T-helper 2 cell treated with Interferon-gamma antibody and Interleukin-4, amounts not matched to agents 5 μg/mL and 100 μg/mL, for 36 hours (primary cell): ENCODE measurements at places on chromosomes 7 and 10.

- no peak overlapping the region for H3K4me3 ChIP-seq
- peaks cover 56% of the 10 kb centered on the region for H3K4me1 ChIP-seq
- no peak overlapping the region for H3K27ac ChIP-seq
- no peaks in the 10 kb centered on the region for H3K27me3 ChIP-seq
These were observed 179.7 kb downstream of the FAM107B start for GRCh38 chr10:14594878-14595525.

DNA sequence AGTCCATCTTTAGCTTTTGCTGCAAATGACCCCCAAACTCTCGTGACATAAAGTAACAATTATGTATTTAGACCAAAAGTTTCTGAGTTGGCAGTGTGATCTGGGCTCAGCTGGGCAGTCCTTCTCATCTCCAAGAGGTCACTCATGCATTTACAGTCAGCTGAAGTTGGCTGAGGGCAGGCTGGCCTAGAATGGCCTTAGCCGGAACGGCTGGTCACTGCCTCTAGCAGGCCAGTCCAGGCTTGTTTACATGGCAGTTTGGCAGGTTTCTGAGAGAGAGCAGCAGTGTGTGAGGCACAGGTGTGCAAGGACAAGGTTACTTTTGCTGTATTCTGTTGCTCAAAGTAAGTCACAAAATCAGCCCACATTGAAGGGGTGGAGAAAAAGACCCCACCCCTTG, 200.0 kb upstream of the AGK start:
- no peak overlapping the region for H3K4me3 ChIP-seq
- H3K36me3 ChIP-seq: no peaks in the 10 kb centered on the region
- DNase-seq: no peak
- H3K4me1 ChIP-seq: no peaks in the 10 kb centered on the region
- no peak overlapping the region for H3K27ac ChIP-seq

DNA sequence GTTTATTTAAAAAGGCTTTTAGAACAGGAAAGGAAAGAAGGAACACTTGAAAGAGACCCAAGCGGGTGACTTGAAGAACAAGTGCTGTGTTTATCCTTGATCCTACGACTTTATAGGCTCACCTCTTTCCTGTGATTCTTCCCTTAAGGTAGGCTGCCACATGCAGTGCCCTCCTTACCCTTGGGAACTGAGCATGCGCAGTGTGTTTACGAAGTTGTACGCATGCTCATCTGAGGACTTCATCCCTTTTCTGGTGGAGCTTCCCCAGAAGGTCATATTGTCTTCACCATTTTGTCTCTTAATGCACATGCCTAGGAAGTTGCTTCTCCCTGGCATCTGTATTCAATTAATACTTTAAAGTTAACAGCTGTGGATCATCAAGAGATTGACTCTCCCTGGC, 49.9 kb upstream of the VOPP1 start:
- no peaks in the 10 kb centered on the region for H3K36me3 ChIP-seq
- no peaks in the 10 kb centered on the region for H3K27me3 ChIP-seq
- no peak overlapping the region for H3K4me3 ChIP-seq
- no peak overlapping the region for H3K27ac ChIP-seq

DNA sequence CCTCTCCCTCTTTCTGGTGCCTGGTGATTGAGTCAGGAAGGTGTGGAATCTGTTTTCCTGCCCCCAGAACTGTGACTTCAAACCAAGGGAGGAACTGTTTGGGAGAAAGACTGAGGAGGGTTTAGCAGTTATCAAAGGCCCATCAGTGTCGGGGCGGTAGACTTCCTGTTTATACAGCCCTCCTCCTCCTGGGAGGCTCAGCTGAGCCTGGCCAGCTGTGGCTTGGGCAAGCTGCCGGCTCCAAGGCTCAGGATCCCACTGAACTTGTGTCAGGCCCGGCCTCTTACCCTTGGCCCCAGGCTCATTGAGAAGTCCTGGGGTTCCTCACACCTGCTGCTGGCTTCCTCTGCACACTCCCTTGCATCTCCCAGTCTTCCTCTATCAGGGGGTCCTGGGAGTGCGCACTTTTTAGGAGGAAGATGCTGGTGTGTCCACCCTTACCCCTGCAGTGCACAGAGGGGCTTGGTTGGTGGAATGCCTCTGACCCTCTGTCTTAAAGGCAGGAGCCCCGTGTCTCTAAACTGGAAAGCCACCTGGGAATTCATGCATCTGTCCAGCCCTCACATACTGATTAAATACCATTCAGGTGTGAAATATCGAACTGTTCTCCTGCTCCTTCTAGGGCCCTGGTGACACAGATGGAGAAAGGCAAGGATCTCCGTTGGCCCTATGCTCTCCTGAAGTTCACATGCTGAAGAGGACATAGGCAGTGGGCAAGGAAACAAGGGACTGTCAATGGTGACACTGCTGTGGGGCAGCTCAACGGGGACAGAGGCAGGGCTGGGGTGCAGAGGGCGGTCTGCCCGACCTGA, 32.4 kb downstream of the CXCL12 start:
- no peak for DNase-seq
- no peaks in the 10 kb centered on the region for H3K36me3 ChIP-seq
- H3K27ac ChIP-seq: no peak overlapping the region
- H3K4me3 ChIP-seq: no peak overlapping the region

DNA sequence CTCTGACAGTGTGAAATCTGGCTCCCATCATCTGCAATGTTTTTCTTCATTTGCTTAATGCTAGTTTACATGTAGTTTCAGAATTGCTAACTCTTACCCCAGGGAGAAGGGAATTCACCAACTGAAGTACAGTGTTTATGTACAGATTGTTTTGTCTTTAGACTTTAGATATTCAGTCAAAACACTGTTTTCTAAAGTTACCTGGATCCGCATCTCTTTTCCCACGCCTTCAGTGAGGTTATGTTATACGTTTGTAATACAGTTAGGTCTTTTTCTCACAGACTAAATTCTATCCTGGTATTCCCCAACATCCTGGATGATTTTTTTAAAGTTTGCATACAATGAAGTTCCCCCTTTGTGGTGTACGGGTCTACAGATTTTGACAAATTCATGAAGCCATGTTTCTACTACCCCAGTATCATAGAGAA, 3.2 kb upstream of the LYZL1 start:
- no peak overlapping the region for H3K4me3 ChIP-seq
- H3K27me3 ChIP-seq: peaks cover 5% of the 10 kb centered on the region
- no peak overlapping the region for H3K27ac ChIP-seq

- DNase-seq: no peak
- H3K27me3 ChIP-seq: peaks cover 4% of the 10 kb centered on the region
- no peaks in the 10 kb centered on the region for H3K36me3 ChIP-seq
- no peak overlapping the region for H3K4me3 ChIP-seq
- no peak overlapping the region for H3K27ac ChIP-seq
These were observed 50.3 kb upstream of the CHST15 start for GRCh38 chr10:124143721-124144120.

GRCh38 chr10:68496072-68496471, 24.3 kb upstream of the DNA2 start:
- H3K27ac ChIP-seq: no peak overlapping the region
- no peaks in the 10 kb centered on the region for H3K27me3 ChIP-seq
- DNase-seq: no peak
- H3K4me1 ChIP-seq: no peaks in the 10 kb centered on the region
- peaks cover 20% of the 10 kb centered on the region for H3K36me3 ChIP-seq

- H3K27me3 ChIP-seq: peaks cover 2% of the 10 kb centered on the region
- no peak overlapping the region for H3K27ac ChIP-seq
- no peak for DNase-seq
- no peaks in the 10 kb centered on the region for H3K4me1 ChIP-seq
- H3K4me3 ChIP-seq: no peak overlapping the region
These were observed 108.5 kb downstream of the ZRANB1 start for GRCh38 chr10:125050383-125050782.

DNA sequence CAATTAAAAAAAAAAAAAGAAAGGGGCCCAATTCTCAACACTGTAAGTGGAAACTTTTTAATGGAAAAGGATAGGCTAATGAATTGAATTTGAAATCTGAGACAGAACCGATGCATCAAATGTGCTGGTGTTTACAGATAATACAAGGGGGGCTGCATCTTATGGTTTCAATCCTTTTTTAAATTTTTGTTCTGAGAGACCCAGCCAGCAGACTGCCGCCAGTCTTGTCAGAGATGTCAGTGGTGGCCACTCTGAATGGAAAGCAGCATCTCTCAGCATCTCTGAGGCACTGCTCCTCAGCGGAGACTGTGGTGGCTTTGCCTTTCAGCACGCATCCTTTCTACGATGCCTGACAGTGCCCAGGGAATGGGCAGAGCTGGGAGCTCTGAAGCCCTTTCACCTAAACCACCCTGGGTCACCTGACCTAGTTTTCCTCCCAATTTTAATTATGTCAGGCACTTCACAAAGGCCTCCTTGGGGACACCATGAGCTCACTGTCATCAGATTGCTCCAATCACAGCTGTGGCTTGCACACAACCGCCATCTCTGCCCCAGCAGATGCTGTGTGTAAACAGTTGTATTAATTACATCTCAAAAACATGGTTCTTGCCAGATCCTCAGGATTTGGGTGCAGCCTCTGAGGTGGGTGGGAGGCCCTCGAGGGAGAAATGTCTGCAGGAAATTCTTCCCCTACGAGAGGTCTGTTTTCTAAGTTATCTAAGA, 81.2 kb downstream of the EGFR start:
- no peak for DNase-seq
- no peaks in the 10 kb centered on the region for H3K4me1 ChIP-seq
- H3K36me3 ChIP-seq: no peaks in the 10 kb centered on the region
- no peak overlapping the region for H3K27ac ChIP-seq
- H3K27me3 ChIP-seq: peaks cover 14% of the 10 kb centered on the region

GRCh38 chr10:95356190-95356955, 65.6 kb upstream of the PDLIM1 start:
- no peak for DNase-seq
- no peak overlapping the region for H3K4me3 ChIP-seq
- H3K27me3 ChIP-seq: peaks cover 5% of the 10 kb centered on the region
- peaks cover 2% of the 10 kb centered on the region for H3K4me1 ChIP-seq
- H3K36me3 ChIP-seq: no peaks in the 10 kb centered on the region
- H3K27ac ChIP-seq: no peak overlapping the region

- peaks cover 3% of the 10 kb centered on the region for H3K27me3 ChIP-seq
- DNase-seq: no peak
- no peaks in the 10 kb centered on the region for H3K4me1 ChIP-seq
- no peak overlapping the region for H3K27ac ChIP-seq
These were observed 104.1 kb downstream of the EVX1 start for GRCh38 chr7:27346531-27347275.

GRCh38 chr10:71007516-71007915, 119.2 kb upstream of the PCBD1 start:
- no peaks in the 10 kb centered on the region for H3K36me3 ChIP-seq
- H3K27ac ChIP-seq: no peak overlapping the region
- H3K4me1 ChIP-seq: no peaks in the 10 kb centered on the region
- DNase-seq: no peak

- DNase-seq: no peak
- H3K27me3 ChIP-seq: no peaks in the 10 kb centered on the region
- no peaks in the 10 kb centered on the region for H3K4me1 ChIP-seq
- H3K36me3 ChIP-seq: peaks cover 2% of the 10 kb centered on the region
These were observed 5.9 kb upstream of the DHX32 start for GRCh38 chr10:125886914-125887512.

- H3K4me3 ChIP-seq: no peak overlapping the region
- H3K27me3 ChIP-seq: no peaks in the 10 kb centered on the region
- peaks cover 77% of the 10 kb centered on the region for H3K36me3 ChIP-seq
- H3K4me1 ChIP-seq: peaks cover 67% of the 10 kb centered on the region
- DNase-seq: no peak
These were observed 165.8 kb upstream of the KLF14 start for GRCh38 chr7:130899638-130900401.

DNA sequence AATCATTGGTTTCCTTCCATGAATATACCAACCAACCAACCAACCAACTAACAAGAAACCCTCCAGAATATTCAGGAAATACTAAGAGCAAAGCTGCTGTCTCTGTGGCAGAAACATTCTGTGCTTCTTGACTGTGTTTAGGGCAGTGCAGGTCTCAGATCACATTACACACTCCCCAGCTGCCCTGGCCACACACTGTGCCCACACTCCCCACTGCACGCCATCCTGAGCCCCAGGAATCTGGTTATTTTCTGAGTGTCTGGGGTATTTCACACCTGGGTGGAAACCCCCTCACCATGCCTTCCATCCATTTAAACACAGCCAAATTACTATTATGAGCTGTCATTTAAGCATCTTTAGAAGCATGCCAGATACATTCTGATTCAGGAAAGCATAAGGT, 183.7 kb upstream of the ANK3 start:
- no peaks in the 10 kb centered on the region for H3K27me3 ChIP-seq
- DNase-seq: peak; percentile 80
- peak overlapping the region; percentile 95 for H3K4me3 ChIP-seq
- H3K36me3 ChIP-seq: peaks cover 4% of the 10 kb centered on the region
- peak overlapping the region; percentile 89 for H3K27ac ChIP-seq

GRCh38 chr10:130485958-130486895, 350.0 kb downstream of the GLRX3 start:
- no peak overlapping the region for H3K4me3 ChIP-seq
- H3K27me3 ChIP-seq: no peaks in the 10 kb centered on the region
- H3K36me3 ChIP-seq: no peaks in the 10 kb centered on the region

DNA sequence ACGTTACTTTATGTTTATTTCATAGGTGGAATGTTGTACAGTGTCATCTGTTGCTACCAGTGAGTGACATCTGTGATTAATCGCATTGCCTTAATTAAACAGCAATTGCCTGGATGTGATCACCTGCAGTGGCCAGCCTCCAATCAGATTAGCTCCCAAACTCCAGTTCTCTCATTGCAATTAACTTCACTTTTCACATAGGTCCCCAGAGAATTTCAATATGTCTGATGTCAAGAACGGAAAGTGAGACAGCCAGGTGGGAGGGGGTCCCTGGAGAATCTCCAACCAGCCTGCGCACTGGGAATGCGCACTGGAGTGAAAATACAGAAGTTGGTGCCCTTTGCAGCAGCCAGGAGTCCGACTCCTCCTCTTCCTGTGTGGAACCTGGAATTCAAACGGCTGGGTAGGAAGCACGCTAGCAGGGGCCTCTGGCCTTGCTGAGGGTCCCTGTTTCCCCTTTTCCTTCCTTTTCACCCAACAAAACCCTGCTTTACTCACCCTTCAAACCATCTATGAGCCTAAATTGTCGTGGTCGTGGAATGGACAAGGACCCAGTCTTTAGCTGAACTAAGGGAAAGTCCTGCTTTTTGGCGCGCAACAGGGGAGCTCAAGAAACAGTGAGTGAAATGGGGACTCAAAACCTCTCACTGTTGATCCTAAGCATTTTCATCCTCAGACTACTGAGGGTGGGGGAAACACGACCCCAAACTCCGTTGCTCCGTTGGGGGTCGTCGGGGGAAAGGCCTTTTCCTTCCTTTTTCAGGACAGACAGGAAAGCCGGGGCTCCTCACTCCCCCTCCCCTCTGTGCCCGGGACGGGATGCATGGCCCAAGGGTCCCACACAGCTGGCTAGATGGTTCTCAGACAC, 1355.5 kb upstream of the LRRTM3 start:
- DNase-seq: no peak
- H3K27me3 ChIP-seq: no peaks in the 10 kb centered on the region
- no peaks in the 10 kb centered on the region for H3K4me1 ChIP-seq
- H3K27ac ChIP-seq: no peak overlapping the region

DNA sequence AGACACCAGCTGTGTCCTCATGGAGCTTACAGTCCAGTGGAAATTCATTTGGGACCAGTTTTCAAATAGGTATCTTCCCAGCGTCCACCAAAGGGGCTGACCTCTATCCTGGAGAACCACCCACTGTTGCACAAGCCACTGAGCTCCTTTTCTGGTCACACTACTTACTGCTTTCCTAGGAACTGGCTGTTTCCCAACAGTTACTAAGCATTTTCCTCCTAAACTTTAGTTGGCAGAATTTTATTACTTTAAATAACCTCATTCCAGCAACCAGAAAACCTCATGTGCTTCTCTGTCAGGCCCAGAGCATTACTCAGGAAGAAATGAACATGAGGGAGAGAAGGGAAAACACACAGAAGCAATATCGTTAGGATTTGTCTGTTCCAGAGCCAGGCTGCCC, 183.1 kb downstream of the GPAM start:
- H3K4me3 ChIP-seq: no peak overlapping the region
- DNase-seq: no peak
- no peaks in the 10 kb centered on the region for H3K27me3 ChIP-seq
